Activated CD4-positive, alpha-beta T cell treated with anti-CD3 and anti-CD28 coated beads for 36 hours (primary cell): ENCODE measurements at places on chromosomes 13 and 19. TPM values are rescaled to one million over a fixed set of nuclear protein-coding genes. Genes with fewer than 3 reads are reported as not detected.

- DNase-seq: peak; percentile 19
Observed at GRCh38 chr19:13637664-13638063, 126.7 kb upstream of the MRI1 start.

The LILRB3 gene
- not detected for total RNA-seq

DNA sequence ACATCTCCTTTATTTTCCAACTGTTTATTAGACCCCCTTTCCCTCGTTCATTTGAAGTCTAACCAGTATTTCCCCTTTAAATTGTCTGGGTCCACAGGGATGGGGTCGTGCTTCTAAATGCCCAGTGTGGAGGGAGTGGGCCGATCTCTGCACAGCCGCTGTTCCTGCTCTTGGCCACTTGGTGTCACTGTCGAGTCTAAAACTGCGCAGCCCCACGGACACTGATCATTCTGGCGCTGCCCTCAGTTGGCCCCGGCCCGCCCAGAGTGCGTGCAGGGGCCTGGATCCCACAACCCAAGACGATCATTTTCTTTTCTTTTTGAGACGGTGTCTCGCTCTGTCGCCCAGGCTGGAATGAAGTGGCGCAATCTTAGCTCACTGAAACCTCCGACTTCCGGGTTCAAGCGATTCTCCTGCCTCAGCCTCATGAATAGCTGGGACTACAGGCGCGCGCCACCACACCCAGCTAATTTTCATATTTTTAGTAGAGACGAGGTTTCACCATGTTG is 12.0 kb downstream of the WDR88 start:
- DNase-seq: peak; percentile 80

- DNase-seq: no peak
Observed at GRCh38 chr13:72316716-72317115, 410.7 kb downstream of the MZT1 start.

The SLC7A9 gene
- total RNA-seq: not detected

DNA sequence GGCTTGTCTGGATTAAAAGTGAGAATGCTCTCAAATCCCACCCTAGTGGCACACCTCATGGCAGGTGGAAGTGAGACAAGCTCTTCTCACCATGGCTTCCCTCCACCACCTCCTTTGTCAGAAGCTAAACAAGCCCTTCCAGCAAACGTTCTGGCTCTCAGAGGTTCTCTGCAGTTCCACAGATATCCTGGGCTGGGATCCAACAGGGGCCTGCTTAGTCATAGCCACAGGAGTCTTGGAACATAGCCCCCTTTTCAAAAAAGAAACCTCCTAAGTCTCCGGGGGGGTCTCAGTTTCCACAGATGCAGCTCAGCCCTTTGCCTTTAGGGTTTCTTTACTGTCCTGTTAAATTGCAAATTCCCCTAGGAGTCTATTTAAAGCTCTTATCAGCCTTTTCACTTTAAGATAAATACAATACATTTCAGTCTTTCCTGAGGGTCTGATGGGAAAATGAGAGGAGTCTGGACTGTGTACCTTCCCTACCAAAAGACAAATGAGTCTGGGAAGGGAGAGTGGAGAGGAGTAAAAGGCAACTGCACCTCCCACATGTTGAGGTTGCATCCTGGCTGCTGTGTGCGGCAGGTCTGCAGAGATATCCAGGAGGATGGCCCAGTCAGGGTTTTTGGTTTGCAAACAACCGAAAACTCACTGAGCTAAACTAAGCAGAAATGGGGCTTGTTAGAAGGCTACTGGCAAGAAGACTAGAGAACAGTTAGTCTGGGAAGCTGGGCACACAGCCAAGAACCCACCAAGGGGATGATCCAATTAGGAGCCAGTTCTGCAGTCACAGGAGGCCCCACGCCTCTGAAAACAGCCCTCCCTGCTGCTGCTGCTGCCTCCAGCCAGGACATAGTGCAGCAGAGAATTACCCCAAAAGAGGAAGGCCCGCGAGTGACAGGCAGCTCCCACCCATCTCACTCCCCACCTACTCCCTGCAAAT is 41.4 kb upstream of the SERP2 start:
- DNase-seq: no peak

DNA sequence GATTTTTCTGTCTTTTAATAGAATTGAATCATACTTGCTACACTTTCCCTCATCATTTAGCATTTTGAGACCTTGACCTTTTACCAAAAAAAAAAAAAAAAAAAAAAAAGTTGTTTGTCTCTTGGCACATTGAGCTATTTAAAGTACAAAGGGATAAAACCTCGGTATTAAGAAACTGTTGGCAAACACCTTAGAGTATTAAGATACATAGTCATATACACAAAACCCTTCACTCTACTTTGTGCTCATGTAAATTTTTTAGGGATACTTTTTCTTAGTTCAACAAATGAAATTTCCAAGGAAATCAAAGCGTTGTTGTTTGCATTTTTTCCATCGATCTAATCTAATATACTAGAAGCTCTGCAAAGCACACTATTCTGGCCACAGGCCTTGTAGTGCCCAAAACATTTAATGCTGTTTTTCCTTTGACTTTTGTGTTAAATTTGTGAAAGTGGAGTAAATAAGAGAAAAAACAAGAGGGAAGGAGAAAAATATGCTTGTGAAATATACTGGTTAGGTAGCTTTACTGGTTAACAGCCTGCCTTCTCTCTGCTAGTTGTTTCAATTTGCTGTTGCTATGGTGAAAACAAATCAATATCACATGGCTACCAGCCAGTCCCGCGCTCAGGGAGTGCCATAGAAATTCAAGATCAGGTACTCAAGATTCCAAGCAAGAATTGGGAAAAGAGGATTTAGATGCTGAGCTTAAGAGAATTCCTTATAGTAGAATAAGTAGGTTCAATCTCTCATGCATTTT is 2.6 kb downstream of the MBNL2 start:
- DNase-seq: peak; percentile 46

DNA sequence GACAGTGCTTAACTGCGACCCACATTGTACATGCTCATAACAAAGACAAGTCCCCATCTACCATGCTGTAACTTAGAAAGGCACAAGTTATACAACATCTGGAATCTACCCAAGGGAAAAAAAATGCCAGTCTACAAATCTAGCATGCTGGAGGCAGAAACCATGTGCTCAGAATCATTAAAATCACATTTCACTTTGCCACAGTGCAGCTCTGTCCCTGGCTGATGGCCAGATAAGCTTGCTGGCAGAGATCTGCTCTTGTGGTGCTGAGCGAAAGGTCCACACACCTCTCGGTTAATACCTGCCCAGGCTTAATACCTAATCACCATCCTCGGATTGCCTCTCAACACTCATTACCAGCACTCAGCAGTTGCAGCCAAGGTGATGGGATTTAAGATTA is 74.1 kb upstream of the UQCRFS1 start:
- DNase-seq: no peak

- DNase-seq: no peak
Observed at GRCh38 chr13:60169239-60170031, 5.7 kb upstream of the DIAPH3 start.

The ERFL gene
- total RNA-seq: 1.7 TPM

- DNase-seq: no peak
Observed at GRCh38 chr13:47121092-47121763, 224.4 kb upstream of the HTR2A start.

The KLF2 gene
- 0.57 TPM for total RNA-seq

DNA sequence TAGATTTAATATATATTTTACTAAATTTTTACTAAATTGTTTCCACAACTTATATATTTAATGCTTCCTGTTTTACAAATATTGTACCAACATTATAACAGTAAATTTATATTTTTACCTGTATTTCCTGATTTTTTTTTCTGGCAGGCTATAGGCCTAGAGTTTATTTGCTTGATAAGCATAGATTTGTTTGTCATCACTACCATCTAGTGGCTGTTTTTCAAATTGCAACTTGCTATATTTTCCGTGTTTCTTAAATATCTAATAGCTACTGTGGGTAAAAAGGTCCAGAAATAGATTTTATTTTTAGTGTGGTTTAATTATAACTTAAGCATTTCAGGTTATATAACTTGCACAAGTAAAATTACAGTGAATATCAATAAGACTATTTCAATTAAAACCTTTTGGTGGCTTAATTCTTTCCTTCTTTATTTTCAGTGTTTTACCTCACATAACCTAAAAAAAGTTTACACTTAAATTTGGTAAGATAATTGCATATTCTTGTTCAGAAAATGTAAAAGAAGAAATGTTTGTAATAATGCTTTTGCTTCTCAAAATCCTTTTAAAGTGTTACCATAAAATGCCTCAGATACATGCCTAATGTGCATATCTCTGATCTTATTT is 60.6 kb downstream of the NDFIP2 start:
- no peak for DNase-seq

DNA sequence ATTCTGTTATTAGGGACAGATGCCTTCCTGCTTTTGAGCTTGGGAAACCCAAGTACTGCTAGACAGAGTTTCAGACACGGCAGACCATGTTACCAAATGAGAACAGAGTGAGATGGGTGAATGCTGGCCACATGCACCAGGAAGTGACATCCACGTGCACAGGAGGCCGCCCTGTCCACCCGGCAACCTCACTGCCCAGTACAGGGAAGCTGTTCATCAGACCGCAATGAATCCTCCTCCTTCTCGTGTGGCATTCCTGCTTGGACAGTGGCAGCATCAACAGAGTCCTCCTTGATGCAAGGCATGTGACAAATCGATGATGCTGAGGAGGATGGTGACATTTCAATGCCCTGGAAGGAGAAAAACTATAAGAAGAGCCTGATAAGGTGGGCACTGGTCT is 191.0 kb upstream of the SOX1 start:
- DNase-seq: no peak

GRCh38 chr13:22897571-22898314 is 283.0 kb upstream of the SGCG start:
- DNase-seq: no peak

The UBE2L5 gene
- total RNA-seq: 0.11 TPM

The TNNT1 gene
- 0.47 TPM for total RNA-seq
